NCI-H510A (cell line): ENCODE measurements at places on chromosomes 11 and 22.

DNA sequence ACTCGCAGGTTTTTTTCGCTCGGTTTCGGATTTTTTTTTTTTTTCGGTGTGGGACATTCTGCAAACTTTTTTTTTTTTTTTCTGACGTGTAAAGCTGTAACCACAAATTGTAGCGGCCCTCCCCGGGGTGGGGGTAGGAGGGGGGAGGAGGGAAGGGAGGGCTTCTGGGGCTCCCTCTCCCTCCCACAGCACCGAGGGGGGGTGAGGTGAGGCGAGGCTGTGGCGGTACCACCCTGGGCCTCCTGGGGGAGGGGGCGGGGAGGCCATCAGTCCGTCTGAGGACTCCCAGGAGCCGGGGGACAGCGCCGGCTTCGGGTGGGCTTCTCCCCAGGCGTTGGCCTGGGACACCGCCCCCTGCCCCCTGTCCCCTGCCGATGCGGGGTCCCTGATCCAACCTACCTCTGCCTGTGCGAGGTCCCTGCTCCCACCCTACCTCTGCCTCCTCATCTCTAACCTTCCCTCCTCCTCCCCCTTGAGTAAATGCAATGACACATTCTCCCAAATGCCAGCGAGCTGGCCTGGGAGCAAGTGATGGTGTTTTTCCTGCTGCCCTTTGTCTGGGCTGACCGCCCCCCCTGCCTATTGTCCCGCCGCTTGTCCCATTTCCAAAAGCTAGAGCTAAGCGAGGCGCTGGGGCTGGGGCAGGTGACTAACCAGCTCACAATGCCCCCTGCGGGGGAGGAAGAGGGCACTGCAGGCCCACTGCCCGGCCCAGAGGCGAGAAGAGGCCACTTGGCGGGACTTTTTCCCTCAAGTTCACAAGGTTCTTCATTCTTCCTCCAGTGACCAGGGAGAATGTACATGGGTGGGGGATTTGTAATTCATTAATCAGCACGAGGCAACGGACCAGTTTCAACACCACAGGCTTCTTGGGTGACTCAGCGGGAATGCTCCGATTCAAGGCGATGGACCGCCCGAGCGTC, 511 bp upstream of the CLCF1 start:
- DNase-seq = peak; percentile 36

DNA sequence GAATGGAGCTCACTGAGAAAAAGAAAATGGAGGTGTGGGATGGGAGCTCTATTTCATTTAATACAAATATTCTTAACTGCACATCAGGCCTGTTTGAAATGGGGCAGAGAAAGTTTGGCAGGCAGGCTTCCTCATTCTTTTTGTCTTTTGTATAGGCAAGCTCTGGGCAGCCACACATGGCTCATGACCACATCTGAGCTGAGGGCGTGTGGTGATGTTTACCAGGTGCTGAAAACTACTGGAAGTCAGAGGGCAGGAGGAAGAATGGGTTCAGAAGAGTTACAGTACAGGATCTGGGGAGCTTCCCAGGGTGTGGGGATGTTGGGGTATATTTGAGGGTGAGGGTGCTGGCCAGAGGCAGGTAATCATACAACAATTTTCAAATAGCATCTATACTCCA, 66.3 kb upstream of the NAV2 start:
- no peak for DNase-seq

DNA sequence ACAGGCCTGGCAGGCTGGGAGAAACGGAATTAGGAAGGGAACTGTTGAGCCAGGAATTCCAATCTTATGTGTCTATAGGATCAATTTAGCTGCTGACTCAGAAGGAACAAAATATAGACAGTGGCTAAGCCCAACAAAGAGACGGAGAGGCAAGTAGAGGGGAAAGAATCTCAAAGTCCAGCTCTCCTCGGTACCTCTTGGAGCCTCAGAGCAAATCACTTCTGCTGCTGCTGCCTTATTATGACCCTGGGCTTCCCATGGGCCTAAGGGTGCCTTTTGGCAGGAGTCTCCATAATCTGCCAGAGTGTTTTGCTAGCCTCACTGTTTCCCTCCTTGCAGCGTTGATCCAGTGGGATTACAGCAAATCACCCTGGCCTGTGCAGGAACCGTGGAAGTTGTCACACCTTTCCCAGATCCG, 31.7 kb downstream of the PAX6 start:
- DNase-seq = no peak

DNA sequence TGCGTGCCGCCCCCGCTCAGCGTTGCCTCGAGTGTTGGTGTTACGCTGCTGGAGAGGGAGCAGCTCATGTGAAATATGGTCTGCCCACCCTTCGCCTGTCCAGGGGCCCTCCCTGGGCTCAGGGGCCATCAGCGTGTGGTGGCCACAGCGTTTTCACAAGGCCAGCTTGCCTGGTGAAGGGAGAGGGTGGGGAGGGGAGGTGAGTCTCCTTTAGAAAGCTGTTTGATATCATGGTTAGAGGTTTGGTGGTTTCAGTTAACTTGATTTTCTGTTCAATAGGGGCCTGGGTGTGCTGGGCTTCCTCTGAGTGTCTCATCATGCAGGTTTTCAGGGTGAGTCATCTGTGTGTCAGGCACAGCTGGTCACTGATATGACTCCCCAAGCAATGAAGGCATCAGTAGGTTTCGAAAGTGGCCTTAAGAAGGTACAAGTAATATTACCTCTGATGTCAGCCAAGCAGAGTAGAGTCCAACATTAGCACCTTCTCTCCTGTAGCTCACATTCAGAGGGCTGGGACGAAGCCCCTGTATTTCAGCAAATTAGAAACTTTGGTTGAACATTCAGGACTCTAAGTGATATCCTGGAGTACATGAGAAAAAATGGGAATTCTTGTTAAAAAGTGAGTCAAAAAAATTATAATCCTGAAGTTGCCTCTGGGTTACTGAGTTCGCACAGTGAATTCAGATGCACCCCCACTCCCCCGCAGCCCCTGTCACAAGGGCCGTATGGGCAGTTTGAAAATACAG, 172.5 kb downstream of the TBC1D22A start:
- DNase-seq = no peak

GRCh38 chr11:88555018-88555828, 217.7 kb upstream of the CTSC start:
- no peak for DNase-seq

- DNase-seq = no peak
Measured at GRCh38 chr11:10856689-10857458, 979 bp downstream of the ZBED5 start.

GRCh38 chr11:114063149-114063828, 3.8 kb downstream of the ZBTB16 start:
- no peak for DNase-seq

- no peak for DNase-seq
Measured at GRCh38 chr11:6604081-6604626, 580 bp downstream of the ILK start.

DNA sequence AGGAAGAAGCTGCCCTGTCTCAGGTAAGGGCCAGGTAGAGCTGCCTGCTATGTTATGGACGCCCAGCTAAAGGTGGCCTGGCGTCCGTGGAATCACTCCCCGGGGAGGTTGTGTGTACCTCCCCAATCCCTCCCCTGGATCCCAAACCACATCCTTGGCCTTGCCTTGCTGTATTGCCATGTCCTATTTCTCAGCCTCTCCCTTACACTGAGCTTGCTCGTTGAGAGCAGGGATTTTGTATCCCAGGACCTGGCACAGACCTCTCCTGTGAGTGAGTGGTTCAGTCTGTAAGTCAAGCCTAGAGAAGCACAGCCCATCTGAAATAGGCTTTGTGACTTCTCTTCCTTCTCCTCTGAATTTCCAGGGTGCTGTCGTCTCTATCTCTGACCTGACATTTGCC, 53.9 kb downstream of the TRAF6 start:
- no peak for DNase-seq

- DNase-seq = no peak
Measured at GRCh38 chr11:131762346-131763110, 392.1 kb downstream of the NTM start.

DNA sequence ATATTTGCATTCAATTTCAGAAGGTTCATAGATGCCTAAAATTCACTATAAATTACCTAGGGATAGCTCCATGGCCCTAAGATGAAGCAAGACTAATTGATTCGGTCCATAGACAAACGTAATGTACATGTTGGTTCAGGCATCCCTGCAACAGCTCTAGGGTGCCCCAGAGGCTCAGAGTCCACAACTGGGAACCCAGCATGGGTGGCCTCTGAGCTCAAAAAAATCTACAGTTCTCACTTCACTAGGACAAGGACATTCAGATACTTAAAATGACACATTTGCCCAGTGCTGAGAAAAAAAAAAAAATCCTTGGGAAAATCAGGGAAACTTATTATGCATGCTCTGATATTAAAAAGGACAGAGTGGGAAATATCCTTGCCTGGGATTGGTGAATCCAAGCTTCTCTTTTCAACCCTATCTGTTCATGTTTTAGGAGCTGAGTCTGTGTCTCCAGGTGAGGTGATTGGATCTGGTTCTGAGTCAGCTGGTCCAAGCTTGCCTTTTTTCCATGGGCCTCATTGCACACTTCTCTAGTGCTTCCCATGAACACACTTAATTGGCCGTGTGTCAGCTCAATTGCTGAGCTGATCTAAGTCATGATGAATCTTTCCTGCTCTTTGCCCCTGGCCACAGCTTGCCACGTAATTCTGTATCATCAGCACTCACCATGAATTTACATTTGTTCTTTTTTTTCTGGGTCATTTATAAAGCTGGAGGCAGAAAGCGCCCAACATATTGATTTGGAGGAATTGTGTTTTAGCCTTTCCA, 116.3 kb upstream of the RCN1 start:
- no peak for DNase-seq

DNA sequence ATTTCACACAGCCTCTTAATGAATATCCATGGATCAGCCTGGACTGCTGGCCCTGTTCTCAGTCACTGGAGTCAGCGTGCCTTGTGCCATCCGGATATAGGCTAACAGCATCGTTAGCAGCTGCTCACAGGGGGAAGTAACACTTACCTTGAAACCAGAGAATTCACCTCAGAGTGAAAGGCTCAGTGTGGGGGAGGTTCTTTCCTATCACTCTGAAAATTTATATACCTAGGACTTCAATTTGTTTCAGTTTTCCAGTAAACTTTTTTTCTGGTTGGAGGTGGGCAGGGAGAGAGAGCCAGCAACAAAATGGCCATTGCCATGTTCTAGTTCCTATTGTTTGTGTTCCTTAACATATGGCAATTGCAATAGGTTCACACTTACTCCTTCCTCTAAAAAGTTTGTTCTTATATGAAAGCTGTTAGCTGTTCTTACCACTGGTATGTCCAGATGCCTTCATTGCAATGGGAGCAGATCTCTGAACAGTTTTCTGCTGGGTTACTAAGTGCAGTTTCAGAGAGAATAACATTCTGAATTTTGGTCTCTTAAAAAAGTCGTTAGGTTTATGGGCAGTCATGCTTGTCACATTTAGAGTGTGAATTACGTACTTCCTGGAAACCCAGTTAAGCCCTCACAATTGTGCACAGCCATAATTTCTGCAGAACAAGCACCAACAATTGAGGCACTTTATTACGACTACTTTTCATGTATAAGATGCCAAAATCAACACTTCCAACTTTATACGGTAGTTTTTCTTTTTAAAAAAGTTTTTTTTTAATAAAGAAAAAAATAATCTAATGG, 247.6 kb downstream of the CADM1 start:
- DNase-seq = peak; percentile 32

DNA sequence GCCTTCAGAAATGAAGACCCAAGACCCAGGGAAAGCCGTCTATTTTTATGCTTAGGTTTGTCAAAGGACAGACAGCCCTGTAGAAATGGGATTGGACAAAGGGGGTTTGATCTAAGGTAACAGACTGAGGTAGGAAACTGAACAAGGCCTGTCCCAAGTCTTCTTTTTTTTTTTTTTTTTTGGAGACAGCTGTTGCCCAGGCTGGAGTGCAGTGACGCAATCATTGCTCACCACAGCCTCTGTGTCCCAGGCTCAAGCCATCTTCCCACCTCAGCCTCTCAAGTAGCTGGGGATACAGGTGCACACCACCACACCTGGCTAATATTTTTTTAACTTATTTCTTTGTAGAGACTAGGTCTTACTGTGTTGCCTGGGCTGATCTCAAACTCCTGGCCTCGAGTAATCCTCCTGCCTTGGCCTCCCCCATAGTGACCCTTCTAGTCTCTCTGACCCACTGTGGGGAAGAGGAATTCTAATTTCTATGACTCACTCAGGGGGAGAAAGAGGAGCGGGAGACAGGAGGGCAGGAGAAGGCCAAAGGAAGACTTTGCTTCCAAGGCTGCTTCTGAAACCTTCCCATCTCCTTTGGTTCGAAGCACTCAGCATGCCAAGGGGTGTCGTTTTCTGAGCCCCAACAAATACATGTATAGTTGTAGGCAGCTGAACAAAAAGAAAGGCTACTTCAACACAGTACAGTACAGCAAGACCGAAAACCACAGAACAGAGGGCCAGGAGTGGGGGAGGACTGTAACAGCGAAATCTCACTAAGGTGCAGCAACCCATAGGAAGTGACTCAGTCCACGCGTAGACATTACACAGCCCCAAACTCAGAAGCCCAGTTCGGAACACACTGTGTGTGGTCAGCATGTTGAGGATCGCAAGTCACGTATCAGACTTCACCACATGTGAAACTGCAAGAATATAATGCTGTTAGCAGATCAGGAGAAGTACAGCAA, 872 bp downstream of the TMA7B start:
- DNase-seq = no peak

GRCh38 chr11:15119826-15120225, 5.1 kb downstream of the INSC start:
- DNase-seq = no peak

DNA sequence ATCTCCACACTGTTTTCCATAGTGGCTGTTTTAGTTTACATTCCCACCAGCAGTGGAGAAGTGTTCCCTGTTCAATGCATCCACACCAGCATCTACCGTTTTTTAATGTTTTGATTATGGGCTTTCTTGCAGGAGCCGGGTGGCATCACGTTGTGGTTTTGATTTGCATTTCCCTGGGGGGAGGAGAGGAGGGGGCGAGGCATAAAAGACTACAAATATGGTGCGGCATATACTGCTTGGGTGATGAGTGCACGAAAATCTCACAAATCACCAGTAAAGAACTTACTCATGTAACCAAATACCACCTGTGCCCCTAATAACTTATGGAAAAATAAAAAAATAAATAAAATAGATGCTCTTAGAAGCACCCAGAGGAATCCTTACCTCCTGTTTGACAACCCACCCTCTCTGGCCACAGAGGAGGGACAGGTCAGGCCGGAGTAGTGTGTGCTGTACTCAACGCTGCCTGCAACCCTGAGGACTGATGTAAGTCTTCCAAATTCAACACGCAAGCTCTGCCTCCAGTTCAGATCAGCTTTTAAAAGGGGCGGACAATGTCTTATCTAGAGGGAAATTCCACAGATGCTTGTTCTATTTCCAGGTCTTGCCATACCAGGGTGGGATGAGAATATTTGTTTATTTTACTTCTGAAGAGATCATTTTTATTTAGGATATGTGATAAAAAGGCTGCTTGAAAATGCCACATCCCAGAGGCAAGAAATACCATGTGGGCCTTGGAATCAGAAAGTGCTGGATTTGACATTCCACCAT, 329.6 kb upstream of the B3GAT1 start:
- no peak for DNase-seq

GRCh38 chr11:134047586-134047999, 21.3 kb upstream of the JAM3 start:
- DNase-seq = no peak

- DNase-seq = no peak
Measured at GRCh38 chr11:86575927-86576326, 96.5 kb downstream of the ME3 start.
